ENCODE measurements at places on chromosomes 6 and 20.

DNA sequence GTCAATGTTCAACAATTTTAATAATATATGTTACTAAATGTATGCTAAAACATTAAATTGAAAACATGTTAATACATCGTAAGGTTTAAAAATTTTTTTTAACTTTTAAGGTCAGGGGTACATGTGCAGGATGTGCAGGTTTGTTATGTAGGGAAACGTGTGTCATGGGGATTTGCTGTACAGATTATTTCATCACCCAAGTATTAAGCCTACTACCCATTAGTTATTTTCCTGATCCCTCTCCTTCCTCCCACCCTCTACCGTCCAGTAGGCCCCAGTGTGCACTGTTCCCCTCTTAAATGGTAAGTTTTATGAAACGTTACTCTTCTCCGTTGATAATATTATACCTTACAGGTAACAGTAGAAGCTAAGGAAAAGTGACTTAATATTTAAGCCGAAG lies 15.8 kb downstream of the PDE7B start:
- DNase-seq: no peak

GRCh38 chr6:34194772-34195171 lies 41.9 kb upstream of the HMGA1 start:
- DNase-seq: no peak

DNA sequence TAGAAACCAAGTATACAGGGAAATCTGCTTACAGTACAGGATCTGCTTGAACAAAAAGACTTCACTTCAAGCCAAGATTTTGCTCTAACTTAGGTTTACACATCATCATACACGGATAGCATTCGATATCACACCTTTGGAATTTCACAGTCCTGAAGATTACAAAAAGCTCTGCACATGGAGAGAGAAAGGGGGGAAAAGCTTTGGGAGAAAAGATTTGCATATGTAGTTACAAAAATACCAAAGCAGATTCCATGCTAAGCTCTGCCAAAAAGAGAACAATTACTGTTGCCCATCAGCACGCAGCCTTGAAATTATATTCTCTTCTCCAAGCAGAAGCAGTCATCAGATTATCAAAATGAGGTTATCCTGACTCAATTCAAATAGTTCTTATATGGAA lies 62.0 kb downstream of the HIVEP2 start:
- no peak for DNase-seq

DNA sequence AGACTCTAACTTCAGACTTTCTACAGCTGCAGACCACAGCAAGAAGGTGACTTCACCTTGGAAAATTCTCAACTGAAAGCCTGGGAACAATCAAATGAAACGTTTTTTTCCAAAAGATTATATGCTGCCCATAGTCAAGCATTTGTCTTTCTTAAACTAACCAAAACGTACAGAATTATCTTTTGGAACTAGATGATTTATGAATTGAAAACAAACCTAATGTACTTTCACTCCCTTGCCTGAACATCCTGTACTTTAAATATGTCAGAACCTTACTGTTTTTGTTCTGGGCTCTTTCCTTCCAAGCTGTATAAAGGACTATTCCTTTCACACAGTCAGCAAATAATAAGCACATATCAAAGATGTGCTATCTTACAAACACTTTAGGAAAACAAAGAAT lies 62.4 kb upstream of the TNFAIP3 start:
- DNase-seq: no peak

GRCh38 chr20:3304456-3304855 lies 65.5 kb upstream of the SLC4A11 start:
- no peak for DNase-seq

DNA sequence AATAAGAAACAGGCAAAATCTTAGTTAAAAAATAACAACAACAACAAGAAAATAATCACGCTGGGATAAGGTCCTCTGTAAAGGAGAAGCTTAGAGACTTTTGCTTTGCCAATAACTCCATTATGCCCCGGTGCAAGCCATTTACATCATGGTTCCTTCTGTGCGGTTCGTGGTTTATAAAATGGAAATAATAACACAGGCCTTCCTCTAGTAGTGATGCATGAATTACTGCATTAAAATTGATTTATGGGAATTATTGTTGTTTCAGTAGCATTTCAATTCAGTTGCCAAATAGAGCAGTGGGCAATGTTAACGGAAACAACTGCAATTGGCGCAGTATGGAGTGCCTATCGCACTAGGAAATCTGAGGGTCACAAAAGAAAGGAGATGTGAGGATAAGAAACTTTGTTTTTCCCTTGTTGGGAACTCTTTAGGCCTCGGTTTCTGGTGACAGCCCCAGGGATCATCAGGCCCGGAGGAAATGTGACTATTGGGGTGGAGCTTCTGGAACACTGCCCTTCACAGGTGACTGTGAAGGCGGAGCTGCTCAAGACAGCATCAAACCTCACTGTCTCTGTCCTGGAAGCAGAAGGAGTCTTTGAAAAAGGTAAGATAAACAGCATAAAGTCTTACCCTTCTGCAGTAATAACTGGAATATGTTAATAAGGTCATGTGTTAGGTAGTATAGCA lies 1.1 kb downstream of the CD109 start:
- no peak for DNase-seq

DNA sequence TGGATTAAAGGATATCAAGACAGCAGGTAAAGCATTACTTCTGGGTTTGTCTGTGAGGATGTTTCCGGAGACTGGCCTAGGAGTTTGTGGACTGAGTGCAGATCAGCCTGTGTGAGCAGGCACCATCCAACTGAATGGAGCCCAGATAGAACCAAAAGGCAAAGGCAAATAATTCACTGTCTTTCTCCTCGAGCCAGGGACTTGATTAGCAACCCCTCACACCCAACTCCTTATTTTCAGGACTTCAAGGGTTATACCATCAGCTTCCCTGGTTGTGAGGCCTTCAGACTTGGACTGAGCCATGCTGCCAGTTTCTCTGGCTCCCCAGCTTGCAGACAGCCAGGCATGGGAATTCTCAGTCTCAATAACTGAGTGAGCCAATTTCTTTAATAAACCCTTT lies 19.3 kb downstream of the PSMB1 start:
- DNase-seq: no peak

- DNase-seq: no peak
Measured at GRCh38 chr6:104483225-104483834, 376.4 kb downstream of the HACE1 start.

- DNase-seq: no peak
Measured at GRCh38 chr6:1144842-1145767, 166.8 kb upstream of the FOXQ1 start.

GRCh38 chr6:45687570-45687969 lies 309.8 kb upstream of the SUPT3H start:
- no peak for DNase-seq

DNA sequence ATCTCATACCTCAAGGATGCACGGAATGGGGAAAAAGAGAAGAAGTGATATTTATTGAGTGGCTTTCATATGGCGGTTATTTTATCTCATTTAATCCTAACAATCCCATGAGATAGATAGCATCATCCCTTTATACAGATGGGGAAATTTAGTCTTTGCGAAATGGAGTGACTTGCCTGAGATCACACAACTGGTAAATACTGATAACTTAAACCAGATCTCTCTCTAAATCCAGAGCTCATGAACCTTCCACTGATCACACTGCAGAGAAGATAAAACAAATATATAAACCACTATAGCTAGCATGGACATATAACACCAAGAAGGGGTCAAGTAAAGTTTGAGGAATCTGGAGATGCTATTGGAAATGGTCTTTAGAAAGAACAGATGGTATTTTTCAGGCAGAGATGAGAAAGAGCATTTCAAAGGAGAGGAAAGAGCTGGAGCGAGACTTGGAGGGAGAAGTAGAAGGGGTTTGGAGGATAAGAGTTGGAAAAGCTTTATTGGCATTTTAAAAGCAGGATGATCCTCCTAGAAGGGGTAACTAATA lies 139.8 kb upstream of the TNFAIP3 start:
- no peak for DNase-seq

GRCh38 chr20:50783390-50783789 lies 11.5 kb upstream of the BCAS4 start:
- no peak for DNase-seq

GRCh38 chr20:52619671-52620070 lies 352.5 kb upstream of the TSHZ2 start:
- DNase-seq: no peak

DNA sequence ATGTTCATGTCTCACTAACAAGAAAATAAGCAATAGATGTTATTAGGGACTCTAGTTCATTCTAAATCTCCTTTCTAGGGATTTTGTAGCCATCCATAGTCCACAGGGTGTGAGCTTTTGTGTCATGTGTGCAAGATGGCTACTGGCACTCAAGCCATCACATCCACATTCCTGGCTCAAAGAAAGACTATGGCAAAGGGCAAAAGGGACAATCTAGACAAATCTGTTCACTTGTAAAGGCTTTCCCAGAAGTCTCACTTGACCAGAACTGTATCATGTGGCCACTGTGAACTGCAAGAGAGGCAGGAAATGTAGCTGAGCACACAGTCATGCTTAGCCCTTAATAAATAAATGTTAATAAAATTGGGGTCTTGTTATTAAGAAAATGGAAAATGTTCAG lies 212.6 kb upstream of the EXOC2 start:
- no peak for DNase-seq

Data from hematopoietic multipotent progenitor cell treated with erythropoietin and hydrocortisone succinate and interleukin-3 and kit ligand, for 15 days (in vitro differentiated cells).